ENCODE measurements at places on chromosomes 11 and 22.

GRCh38 chr11:83033972-83034672 is 37.6 kb downstream of the RAB30 start:
- no peak for DNase-seq

DNA sequence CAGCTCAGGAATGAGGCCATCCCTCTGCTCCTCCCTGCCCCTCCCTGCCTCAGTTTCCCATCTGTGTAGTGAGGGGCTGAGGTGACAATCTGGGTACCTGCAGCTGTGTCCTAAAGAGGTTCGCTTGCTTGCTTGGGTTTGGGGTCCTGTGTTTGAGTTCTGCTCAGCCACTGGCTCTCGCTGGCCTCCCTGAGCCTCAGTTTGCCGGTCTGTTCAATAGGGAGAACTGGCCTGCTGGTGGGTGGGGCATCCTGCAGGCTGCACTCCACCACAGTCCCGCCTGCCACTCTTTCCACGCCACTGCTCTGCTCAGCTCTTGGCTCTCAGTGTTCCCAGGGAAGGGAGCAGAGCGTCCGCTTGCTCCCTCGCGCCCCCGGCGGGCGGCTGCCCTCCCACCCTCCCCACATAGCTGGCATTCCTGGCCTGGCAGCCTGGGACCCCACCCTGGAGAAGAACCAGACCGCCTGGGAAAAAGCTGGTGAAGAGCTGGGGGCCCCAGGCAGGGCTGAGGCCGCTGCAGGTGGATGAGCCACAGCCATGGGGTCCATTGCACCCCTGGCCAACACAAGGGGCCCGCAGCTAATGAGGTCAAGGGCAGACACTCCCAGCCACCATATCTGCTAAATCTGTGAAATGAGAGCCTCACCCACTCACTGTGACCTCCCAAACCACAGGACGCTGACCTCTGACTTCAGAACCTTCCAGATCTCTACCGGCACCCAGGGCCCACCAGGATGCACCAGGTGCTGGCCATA is 15.1 kb downstream of the WNT7B start:
- DNase-seq = no peak

GRCh38 chr11:125956391-125957134 is 10.7 kb downstream of the VSIG10L2 start:
- no peak for DNase-seq

DNA sequence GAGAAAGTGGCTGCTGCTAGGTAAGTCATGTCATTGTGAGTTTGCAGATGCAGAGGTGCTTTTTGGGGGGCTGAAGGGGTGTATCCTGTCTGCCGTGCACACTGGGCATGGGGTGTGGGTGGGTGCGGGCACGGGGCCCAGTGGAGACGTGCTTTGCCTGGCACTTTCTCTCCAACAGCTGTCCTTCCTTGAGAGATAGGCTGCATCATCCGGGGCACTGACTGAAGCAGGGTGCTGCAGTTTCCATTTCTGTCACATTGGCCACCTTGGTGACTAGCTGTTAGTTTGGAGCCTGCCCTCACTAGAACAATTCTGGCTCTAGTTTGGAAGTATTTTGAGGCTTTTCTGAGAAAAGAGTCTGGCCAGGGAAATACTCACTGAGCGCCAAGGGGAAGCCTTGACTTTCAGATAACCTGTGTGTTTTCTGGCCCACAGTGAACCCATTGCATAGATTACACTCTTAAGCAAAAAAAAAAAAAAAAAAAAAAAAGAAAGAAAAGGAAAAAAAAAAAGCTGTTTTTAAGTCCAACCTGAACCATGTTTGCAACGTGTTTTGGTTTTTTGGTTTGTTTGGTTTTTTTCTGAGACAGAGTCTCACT is 219.2 kb downstream of the NAV2 start:
- DNase-seq = no peak

- DNase-seq = no peak
These were observed 13.0 kb downstream of the CDC42BPG start for GRCh38 chr11:64831411-64831891.

GRCh38 chr11:128259816-128260215 is 327.5 kb downstream of the ETS1 start:
- no peak for DNase-seq

- no peak for DNase-seq
These were observed 40.0 kb downstream of the DUSP8 start for GRCh38 chr11:1532014-1532586.

GRCh38 chr11:125976156-125976555 is 30.3 kb downstream of the VSIG10L2 start:
- DNase-seq = no peak

- no peak for DNase-seq
These were observed 5.9 kb downstream of the FHIP1B start for GRCh38 chr11:6228520-6228919.

GRCh38 chr11:114354076-114354475 is 46.2 kb downstream of the C11orf71 start:
- DNase-seq = no peak

- DNase-seq = no peak
These were observed 100.6 kb downstream of the RRAS2 start for GRCh38 chr11:14258221-14258935.

DNA sequence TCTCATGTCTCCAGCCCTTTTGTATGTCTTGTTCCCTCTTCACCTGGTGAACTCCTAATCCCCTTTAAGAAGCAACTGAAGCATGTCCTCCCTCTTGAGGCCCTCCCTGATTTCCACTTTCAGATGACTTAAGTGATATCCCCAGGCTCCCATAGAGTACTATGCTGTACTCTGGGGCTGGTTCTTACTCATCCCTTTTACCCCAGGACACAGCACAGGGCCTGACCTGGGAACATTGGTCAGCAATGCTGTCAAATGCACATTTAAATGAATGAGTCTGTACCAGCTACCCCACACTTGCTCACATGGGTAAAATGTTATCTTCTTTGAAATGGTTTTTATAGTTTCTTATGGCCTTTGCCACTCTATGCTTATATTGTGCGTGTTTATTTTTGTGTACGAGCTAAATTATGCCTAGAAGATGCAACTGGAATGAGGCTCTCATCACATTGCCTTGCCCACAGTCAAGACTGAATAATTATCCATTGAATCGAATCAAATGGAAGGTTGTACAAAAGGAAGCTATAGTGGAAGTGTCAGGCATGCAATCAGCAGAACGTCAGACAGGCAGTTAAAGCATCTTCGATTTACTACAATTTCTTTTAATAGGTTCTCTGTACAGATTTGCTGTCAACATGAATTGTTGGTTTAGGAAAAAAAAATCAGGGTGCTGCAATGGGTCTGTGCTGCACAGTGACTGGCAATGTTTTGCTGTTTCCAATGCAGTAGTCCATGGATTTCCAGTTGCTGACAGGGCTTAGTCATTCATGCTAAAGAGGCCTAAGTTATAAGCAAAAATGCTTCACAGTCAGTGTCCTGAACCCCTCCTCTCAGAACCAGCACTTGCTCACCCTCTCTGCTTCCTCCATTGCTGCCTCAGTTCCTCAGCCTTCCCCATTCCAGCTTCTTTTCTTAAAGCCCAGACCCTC is 79.5 kb downstream of the PARVA start:
- DNase-seq = no peak

DNA sequence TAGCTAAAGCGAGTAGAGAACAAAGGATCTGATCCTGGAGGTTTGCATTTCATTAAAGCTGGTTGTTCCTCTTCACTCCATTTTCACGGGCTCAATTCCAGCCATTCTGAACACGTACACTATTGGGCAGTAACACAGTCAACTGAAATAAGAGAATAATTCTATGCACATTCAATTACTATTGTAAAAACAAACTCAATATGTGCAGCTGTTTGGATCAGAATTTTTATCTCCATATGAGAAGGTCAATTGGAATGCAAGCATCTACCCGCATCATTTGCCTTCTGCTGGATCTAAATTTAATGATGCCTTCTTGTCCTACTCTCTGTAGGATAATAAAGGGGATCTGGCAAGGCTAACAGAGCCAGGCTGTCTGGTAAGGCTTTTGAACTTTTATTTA is 562.8 kb upstream of the CCDC179 start:
- no peak for DNase-seq

DNA sequence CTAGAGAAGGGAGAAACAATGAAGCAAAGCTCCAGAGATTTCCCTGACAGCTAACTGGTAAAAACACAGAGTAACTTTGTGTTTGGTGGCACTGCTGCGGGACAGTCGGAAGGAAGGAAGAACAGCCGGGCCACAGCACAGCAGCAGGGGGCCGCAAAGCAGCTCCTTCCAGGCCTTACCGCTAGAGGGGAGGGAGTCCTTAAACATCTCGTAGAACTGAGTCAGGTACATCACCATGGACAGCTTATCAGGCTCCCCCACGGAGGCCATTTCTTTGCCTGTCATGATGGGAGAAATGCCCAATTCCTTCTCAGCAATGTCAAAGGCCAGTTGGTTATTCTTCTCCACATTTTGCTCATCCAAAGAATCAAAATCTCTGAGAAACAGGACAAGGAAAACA is 114.6 kb upstream of the BID start:
- no peak for DNase-seq

DNA sequence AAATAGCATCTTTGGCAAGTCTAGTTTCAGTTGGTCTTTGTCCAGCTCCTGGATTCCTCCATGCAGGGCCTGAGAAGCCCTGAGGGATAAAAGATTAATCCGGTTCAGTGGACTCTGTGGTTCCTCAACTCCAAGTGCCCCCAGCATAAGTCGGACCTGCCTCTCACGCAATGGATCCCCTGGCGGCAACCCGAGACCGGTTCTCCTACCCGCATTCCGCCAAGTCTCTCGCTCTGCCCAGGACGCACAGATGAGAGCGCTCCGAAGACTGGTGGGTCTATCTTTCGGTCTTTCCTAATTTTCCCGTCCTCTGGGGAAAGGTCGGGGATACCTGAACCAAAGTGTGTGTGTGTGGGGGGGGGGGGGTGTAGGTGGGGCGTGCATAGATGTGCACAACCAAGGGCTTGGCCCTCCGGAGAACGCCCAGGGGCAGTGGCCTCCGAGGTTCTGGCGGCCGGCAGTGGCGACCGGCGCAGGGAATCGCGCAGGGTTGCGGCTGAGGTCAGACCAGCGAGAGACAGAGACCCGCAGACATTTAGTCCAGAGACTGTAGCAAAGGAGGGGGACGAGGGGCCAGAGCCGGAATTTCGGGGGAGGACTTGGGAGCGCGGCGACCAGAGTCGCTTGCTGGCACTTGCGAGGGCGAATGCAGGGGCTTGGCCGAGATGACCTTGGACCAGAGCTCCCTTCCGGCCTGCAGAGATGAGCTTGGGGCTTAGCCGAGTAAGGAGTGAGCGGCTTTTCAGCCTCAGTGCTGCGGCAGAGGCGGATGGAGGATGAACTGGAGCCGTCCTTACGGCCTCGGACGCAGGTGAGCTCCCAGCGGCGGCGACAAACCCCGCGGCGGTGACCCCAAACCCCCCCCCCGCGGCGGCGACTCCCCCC is 712 bp upstream of the SLC2A11 start:
- no peak for DNase-seq

- no peak for DNase-seq
These were observed 52.9 kb downstream of the ST14 start for GRCh38 chr11:130212431-130212961.

DNA sequence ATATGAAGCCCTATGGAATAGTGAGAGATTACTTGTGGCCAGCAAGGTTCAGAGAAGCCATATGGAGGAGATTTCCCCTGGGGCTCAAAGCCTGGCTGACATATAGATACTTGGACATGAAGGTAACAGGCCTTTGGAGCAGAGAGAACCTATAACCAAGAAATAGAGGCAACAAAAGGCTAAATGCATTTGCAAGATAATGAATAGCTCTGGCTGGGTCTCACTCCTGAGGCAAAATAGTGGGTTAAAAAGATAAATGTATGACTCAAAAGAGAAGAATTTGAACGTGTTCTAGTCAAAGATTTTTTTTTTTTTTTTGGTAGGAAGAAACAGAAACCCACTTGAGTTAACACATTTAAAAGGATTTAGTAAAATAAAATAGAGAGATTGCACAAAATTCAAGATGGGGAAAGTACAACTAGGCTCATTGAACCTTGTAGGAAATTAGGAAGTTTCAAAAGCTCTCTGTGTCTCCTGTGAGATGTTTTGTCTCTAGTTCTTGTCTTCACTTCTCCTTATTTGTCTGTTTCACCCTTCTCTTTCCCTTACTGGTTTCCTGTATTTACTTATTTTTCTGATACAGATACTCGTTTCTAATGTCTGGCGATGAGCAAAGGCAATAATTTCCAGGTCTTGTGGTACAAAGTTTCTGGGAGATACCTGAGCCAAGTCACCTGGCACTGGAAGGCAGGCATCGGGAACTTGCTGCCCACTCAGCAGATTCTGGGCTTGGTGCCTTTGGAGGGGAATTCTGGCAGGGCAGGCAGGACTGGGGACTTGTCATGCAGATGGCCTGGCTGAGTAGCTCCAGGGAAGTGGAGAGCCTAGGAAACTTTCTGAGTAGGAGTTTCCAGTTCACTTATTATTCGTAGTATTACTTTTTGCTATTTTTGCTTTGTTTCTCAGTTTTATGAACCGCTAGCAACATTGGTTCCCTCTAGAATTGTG is 49.2 kb upstream of the SESN3 start:
- no peak for DNase-seq

DNA sequence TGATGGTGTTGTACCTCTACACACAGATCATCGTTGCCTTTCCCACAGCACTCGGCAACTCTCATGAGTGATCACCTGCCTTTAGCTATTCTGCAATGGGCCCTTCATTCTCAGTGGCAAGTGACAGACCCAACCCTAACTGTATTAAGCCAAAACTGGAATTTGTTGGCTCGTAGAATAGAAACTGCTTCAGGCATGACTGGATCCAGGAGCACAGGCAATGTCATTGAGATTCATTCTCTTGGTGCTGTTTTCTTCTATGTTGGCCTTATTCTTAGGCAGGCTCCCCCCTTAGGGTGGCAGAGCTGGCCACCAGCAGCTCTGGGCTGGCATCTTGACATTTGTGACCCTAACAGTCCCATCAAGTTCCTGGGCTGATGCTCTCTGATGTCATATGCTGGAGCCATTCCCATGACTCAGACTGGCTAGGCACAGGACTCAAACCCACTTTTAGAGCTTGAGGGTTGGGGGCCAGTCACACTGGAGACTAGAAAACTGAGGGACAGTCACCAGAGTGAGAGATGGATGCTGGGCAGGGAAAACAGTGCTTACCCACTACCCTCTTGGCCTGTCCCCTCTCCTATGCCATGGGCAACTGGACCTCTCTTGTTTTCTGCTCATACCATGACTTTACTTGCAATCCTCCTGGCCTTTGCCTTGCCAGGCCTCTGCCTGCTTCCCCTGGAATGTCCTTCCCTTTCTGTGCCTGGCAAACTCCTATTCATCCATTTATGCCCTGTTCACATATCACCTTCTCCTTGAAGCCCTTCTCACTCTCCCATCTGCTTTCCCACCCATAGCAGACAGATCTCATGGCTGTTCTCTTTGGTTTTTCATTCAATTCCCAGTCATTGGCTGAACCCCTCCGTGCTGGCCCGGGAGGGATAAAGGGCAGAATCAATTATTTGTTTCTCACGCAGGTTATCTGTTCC is 7.1 kb upstream of the CDC42EP2 start:
- no peak for DNase-seq

- DNase-seq = no peak
These were observed 15.3 kb upstream of the APOL6 start for GRCh38 chr22:35632935-35633334.

Measured in stimulated activated CD8-positive, alpha-beta memory T cell treated with anti-CD3 and anti-CD28 coated beads, Interleukin-12 subunit alpha, Interleukin-12 subunit beta, amount 100 ng/mL, for 1 hour (primary cell).